ENCODE measurements at places on chromosomes 7 and 10. TPM values are rescaled to one million over a fixed set of nuclear protein-coding genes. Genes with fewer than 3 reads are reported as not detected.

GRCh38 chr10:125248489-125248888, 88.1 kb upstream of the CTBP2 start:
- no peak for DNase-seq

- DNase-seq, result no peak
Observed at GRCh38 chr10:77359287-77359691, 278.3 kb downstream of the KCNMA1 start.

- no peak for DNase-seq
Observed at GRCh38 chr10:122050811-122051210, 61.8 kb downstream of the TACC2 start.

GRCh38 chr7:34849163-34849960, 187.9 kb downstream of the DPY19L1 start:
- DNase-seq, result no peak

- DNase-seq, result no peak
Observed at GRCh38 chr10:124550293-124551034, 88.8 kb downstream of the LHPP start.

DNA sequence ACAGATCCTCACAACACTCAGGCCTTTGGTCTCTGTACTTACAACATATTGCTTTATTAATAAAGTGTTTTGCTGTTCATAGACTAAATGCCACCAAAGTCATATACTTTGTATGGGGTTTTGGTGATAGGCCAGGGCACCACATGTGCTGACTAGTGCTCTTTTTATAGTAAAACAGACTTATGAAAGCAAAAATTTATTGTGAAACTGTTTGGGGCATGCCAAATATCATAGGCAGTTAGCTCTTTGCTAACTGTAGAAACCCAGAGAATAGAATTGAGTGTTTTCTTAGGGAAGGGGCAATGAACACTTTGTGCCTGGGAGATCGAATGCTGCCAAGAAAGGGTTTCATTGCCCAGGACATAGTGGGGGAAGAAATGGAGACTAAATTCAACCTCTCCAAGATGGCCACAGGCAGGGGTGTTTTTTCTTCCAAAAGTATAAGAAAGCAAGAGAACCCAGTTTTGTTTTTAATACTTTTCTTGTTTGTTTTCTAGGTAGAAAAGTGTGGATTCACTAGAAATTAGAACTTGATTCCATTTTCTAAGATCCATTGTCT, 142.7 kb downstream of the TRIL start:
- DNase-seq, result no peak

DNA sequence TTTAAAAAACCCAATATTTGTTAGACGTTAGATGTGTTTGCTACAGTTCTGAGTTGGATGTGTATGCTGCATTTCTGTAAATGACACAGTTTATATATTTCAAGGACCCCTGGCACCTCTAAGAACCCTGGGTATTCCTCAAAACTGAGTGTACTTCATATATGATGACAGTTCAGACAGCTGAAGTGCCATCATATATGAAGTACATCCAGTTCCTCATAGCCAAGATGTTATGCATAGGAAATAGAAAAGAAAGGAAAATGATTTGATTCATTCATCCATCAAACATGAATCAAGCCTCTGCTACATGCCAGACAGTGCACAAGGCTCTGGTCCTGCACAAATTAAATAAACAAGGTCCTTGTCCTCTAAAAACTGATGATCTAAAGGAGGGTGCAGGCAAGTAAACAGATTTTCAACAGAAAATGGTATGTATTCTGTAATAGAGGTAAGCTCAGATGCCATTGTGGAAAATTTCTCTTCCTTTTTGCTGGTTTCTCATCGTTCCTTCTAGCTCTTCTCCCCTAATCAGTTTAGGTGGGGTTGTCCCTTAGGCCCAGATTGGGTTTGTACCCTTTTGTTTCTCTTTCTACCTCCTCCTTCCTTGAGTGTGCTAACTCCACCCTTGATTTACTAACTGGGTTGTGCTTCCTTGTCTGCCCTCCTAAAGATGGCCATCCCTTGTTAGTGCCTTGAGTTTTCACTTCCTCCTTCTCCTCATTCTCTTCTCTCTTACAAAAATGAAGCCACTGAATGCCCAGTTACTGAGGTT, 25.3 kb upstream of the SMIM30 start:
- DNase-seq, result no peak

GRCh38 chr7:100764841-100765240, 31.4 kb downstream of the ZAN start:
- no peak for DNase-seq

DNA sequence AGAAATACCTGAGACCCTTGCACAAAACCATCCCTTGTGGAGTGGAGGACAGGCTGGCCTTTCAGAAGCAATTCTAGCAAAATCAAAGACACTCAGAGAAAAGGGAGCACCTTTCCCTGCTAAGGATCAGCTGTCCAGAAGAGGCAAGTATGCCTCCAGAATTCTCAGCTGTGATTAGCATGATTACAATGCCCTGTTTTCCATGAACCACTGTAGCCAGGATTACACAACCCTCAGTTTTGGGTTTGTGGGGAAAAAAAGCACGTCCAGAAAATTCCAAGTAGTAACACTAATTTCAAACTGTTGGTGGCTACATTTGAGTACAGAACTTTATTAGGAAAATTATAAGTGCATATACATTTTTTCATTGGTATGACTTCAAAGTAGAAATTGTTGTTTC, 15.0 kb downstream of the CXCL12 start:
- no peak for DNase-seq

DNA sequence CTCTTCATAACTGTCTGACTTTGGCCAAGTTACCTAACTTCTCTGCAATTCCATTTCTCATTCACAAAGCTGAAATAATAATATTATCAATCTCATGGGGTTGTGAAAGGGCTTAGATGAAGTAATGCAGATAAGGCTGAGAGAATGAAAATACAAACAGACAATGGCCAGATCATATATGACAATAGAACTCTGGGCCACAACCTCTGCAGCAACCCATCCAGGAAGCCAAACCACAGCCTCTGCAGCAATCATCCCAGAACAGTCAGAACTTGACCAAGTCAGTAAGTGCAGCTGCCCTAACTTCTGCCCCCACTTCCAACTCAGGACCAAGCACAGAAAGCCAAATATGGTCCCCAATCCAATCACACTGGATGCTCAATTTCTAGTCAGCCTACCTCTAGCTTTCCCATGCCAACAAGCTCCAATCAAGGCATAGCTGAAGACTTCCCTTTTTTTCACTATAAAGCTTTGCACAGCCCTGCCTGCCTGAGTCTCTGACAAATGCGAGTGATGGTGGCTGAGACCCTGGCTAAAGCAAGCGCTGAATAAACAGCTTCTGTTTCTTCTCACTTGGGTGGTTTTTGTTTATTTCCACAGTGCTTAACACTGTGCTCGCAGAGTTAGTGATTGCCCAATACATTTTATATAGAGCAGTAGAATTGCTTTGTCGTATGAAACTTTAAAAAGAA, 34.8 kb upstream of the TNPO3 start:
- DNase-seq, result no peak

- DNase-seq, result peak; percentile 5
Observed at GRCh38 chr10:43130770-43131171, 7.5 kb upstream of the CSGALNACT2 start.

- peak; percentile 81 for DNase-seq
Observed at GRCh38 chr10:35089611-35090161, 455 bp downstream of the CUL2 start.

- DNase-seq, result no peak
Observed at GRCh38 chr7:140136073-140136472, 40.7 kb downstream of the KDM7A start.

- no peak for DNase-seq
Observed at GRCh38 chr10:65845916-65846315, 1079.9 kb upstream of the LRRTM3 start.

DNA sequence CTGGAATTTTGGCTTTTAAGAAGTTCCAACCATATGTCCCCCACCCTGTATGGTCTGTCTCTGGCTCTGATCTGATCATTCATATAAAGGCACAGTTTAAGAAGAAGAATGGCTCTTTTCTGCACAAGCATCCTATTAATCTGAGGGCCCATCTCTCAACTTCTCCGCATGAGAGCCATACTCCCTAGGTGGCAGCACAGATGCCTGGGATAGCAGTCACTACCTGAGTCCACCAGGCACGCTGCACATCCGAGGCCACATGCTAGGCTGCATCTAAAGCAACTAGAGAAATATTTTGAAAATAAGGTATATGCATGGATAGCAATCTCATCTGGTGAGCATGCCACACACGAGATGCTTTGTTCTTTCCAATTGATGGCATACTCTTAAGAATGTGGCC, 565.5 kb downstream of the PARD3 start:
- DNase-seq, result no peak

- DNase-seq, result no peak
Observed at GRCh38 chr10:22648547-22648961, 65.8 kb downstream of the PIP4K2A start.

GRCh38 chr7:31017032-31017675, 35.0 kb upstream of the ADCYAP1R1 start:
- DNase-seq, result peak; percentile 55

The PROSER2 gene
- total RNA-seq, result 6.9 TPM

The GSTO2 gene
- total RNA-seq, result 2.2 TPM

The SPDYE5 gene
- total RNA-seq, result not detected

The ATP5F1C gene
- total RNA-seq, result 209 TPM

The RBM28 gene
- total RNA-seq, result 16.6 TPM

The SDK1 gene
- total RNA-seq, result under 0.01 TPM

The PON1 gene
- not detected for total RNA-seq

The SAMD9L gene
- total RNA-seq, result 17.7 TPM

The CNTNAP2 gene
- total RNA-seq, result 7.6 TPM

The TRIM50 gene
- not detected for total RNA-seq

Data from osteoblast (primary cell).